ENCODE measurements at places on chromosomes 1 and 21.

DNA sequence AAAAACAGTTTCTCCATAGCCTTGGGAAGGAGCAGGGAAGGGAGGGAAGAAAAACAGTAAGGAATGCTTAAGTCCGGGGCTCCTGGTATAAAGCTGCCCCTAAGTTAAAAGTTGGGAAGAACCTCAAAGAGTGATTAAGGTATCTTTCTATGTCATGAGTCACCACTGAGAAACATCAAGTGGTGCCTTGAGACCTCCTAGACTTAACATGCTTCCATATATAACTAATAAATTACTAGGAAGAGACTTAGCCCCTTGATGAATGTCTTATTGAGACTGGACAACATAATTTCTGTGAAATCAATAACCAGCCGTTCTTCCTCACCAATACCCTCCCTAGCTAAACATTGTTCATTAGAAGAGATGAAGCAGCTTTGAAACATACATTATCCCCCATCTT, 121.8 kb upstream of the SLC44A3 start:
- no peak for DNase-seq

GRCh38 chr1:232223183-232223708, 406.7 kb downstream of the SIPA1L2 start:
- no peak for DNase-seq

DNA sequence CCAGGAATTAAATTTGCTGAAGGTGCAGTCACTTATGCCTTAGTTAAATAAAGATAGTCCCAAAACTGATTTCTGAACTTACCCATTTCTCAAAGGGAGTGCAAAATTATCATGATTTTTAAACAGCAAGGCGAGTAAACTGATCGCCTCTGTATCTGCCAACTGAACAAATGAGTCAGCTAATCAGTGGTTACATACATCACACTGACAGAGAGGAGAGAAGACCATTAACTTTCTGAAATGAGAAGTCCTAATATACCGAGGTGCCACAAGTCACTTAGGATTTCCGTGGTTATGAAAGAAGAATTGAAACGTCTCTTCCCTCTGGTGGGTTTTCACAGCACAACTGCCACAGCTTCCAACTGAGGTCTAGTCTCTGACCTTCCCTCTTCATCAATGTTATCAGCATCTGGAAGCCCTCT, 400.7 kb downstream of the SMYD3 start:
- no peak for DNase-seq

DNA sequence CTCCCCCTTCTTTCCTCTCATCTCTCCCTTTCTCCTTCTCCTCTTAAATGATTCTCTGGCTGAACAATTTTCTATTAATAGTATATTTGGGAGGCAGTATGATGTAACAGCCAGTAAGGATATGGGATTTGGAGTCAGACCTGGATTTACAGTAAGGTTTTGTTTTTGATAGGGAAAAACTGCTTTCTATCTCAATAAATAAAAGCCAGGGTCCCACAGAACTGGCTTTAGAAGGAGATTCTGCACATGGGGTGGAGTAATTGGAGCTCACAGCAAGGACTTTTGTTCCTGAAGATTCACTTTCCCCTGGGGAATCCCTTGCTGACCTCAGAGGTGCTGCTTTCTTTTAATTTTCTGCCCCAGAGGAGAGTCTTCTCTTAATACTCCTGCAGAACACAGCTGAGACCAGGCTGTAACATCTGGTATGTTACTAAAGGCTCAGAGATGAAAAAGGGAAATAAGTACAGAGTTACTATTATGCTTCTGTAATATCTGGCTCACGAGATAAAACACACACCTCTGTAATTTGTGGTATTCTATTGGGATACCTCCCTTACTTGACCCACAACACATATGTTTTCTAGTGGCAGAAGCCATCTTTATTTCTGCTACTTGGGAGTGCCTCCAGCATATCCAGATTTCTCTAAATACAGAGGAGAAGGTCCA, 13.4 kb downstream of the EPB41 start:
- DNase-seq: no peak

GRCh38 chr1:4695241-4695640, 40.8 kb downstream of the AJAP1 start:
- no peak for DNase-seq

DNA sequence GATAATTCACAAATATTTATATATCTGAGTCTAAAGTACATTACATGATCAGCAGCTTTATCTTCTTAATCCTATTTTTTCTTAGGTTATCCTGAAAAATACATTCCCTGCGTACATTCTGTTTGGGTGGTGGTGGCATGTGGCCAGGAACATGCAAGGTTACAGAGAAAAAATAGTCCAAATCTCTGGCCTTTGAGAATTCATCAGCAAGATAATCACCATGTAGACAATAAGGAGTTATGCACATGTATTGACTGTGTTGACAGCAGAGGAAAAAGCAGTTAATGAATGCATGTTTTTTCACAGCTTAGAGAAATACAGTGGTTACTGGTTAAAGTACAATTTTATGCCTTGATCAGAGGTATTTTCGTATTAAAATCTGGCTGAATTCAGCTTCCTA, 49.0 kb downstream of the ABCA4 start:
- no peak for DNase-seq

DNA sequence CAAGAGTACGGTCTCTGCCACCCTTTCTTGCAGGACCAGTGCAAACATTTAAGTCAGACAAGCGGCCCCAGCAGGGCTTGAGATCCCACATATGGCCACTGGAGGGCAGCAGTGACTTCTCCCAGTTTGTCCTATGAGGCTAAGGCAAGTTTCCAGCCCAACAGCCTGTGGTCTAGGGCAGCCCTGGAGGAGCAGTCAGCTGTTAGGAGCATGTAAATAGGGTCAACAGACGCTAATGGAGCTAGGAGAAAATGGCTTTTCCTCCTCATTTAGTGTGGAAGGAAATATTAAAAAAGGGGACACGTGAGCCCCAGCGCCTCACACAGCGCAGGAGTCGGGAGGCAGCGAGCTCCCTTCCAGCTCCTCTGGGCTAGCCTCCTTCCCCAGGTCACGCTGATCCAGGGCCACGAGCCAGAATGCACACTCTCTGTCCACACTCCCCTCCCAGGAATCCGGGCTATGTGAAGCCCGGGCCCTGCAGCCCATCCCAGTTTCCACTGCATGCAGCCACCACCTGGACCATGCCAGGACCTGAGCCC, 95.6 kb downstream of the LAMC2 start:
- DNase-seq: peak; percentile 76

GRCh38 chr1:193264313-193265065, 78.1 kb upstream of the B3GALT2 start:
- no peak for DNase-seq

DNA sequence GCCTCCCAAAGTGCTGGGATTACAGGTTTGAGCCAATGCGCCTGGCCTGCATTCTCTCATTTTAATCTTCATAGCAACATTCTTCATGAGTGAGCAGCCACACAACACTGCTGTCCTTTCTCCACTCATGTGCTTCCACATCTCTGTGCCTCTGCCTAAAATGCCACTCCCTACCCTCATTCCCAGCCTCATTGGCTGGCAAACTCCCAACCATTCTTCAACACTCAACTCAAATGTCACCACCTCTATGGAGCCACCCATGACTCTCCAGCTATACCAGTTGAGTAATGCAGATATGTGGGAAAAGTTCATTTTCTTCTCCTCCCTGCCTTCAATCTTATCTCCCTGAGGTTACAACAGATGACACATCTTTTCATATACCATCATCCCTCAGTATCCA, 53.9 kb upstream of the ZC3H12A start:
- no peak for DNase-seq

DNA sequence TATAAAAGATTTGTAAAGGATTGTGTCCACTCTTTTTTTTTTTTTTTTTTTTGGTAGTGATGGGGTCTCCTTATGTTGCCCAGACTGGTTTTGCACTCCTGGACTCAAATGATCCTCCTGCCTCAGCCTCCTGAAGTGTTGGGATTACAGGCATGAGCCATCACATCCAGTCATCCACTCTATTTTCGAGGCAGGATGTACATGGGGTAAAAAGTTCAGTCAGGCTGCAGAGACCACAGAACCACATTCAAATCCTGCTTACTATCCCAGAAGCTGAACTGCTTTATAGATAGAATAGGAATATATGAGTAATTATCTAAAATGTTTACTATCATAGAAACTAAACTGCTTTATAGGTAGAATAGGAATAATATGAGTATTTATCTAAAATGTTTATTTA, 26.0 kb upstream of the KCNK2 start:
- DNase-seq: no peak

- no peak for DNase-seq
Observed at GRCh38 chr21:33937146-33937545, 21.5 kb upstream of the ATP5PO start.

GRCh38 chr1:171265686-171266085, 17.4 kb downstream of the FMO1 start:
- no peak for DNase-seq

DNA sequence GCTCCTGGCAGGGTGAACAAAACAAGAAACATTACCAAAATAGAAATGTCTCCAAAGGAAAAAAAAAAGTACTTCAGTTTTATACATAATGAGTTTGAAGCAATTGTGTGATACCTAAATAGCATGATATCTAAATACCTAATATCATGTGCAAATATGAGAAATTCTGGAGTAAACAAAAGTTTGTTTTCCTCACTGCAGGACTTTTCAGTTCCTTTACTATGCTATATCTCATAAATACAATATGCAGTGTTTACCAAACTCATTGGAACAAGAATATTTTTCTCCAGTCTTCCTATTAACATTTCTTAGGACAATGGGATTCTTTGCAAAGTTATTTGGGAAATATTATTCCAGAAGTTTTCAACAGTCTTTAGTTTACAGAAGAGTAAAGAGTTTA, 98.1 kb downstream of the VAV3 start:
- no peak for DNase-seq

DNA sequence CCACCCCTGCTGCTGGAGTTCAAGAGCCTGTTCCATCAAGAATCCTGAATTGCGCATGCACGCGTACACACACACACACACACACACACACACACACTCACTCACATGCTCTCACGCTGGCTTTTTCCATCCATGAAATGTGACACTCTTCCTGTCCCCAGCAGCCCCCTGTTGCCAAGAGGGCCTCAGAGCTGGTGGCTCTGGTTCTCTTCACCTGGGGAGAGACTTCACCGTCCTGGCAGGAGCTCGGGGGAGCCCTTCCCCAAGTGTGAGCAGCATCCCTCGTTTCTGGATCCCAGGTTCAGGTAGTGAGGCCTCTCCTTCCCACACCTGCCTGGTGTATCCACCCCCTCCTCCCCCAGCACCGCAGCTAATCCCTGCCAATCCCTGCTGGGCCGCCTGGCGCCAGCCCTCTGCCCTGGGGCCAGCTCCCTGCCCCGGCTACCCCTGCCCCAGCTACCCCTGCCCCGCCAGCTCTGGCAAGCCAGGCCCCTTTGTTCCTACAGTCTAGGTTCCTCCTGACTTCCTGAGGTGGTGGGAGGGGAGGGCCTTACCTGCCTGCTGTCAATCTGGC, 9.9 kb downstream of the PLOD1 start:
- no peak for DNase-seq

GRCh38 chr21:27569831-27570230, 602.9 kb upstream of the ADAMTS5 start:
- DNase-seq: no peak

DNA sequence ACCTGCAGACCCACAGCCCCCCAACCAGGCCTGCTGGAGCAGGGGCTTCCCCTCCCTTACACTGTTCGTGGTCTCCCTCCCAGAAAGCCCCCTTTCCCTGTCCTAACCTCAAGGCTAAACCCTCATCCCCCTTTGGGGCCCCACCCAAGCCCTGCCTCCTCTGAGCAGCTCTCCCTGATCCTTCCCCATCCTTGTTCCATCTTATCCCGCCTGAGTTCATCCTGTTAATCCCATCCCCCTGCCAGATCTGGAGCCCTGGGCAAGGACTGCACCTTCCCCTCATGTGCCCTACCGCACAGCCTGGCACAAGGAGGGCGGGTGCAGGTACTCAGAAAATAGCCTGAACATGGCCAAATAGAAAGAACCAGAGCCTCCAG, 6.9 kb upstream of the TNNT2 start:
- no peak for DNase-seq

DNA sequence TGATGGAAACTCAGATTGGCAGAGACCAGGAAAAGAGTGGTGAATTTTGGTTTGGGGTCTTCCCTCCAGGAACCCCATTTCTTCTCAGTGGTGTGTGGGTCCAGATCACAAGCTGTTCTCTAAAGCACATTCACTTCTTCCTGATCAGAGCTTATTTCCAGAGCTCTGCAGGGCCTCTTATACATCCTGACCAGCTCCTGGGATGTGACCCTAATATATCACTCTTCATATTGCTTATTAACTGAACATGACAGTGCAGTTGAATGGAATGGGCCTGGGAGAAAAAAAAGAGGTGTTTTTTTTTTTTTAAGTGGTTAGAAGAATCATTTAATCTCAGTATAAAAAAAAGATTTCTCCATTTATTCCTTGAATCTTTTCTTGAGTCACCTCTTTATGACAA, 29.6 kb upstream of the DNM3 start:
- no peak for DNase-seq

DNA sequence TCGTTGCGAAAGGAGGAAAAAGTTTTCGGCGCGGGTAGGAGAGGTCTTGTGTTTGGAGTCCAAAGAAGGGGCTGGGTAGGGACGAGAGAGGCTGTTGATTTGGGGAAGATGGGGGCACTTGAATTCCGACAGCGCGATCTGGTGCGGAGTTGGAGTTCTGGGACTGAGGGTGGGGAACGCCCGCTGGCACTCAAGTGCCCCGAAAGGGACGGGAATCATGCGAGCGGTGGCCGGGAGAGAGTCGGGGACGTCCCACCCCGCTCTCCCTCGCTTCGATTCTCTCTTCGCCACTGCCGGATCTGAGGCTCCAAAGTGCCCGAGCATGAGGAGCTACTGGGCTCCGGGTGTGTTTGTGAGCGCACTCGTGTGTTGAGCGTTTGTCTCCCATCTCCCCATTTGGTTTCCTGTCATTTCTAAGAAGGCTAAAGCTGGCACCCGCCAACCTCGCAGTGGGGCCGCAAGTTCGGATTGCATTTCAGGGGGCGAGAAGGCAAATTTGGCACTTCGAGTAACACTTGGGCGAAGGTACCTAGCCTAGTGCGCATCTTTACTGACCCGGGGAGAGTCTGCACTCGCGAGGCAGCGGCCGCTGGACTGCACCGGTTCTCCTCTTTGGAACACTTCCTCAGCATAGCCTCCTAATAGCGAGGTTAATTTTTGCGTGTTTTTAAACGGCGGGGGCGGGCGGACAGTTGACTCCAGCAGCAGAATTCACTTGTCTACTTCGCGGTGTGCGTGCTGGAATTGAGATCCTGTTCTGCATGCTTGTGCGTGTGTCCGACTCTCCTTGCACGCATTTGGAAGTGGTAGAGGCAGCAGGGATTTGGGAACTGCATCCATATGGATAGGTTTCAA, 1.2 kb downstream of the CHRM3 start:
- no peak for DNase-seq
